Naive B cell (primary cell): ENCODE measurements at places on chromosomes 5 and 9. TPM values are rescaled to one million over a fixed set of nuclear protein-coding genes. Genes with fewer than 3 reads are reported as not detected.

- peaks cover 10% of the 10 kb centered on the region for H3K27me3 ChIP-seq
- no peaks in the 10 kb centered on the region for H3K36me3 ChIP-seq
Measured at GRCh38 chr5:169157064-169157463, 143.9 kb downstream of the SLIT3 start.

DNA sequence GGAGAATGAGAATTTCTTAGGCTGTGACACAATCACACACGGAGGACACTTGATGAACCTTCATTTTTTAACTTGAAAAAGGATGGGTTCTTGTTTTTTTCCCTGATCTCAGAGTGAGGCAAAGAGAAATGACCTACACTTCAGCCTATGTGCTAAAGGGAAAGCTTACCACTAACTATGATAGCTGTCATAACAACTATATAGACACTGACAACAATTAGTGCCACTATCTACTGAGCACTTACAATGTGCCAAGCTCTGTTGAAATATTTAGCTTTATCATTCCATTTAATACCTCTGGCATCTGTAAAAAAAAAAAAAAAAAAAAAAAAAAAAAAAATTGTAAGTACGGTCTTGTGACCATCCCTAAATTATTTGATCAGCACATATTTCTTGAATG is 135.9 kb upstream of the WWC1 start:
- no peak for DNase-seq
- no peak overlapping the region for H3K27ac ChIP-seq
- no peaks in the 10 kb centered on the region for H3K36me3 ChIP-seq

DNA sequence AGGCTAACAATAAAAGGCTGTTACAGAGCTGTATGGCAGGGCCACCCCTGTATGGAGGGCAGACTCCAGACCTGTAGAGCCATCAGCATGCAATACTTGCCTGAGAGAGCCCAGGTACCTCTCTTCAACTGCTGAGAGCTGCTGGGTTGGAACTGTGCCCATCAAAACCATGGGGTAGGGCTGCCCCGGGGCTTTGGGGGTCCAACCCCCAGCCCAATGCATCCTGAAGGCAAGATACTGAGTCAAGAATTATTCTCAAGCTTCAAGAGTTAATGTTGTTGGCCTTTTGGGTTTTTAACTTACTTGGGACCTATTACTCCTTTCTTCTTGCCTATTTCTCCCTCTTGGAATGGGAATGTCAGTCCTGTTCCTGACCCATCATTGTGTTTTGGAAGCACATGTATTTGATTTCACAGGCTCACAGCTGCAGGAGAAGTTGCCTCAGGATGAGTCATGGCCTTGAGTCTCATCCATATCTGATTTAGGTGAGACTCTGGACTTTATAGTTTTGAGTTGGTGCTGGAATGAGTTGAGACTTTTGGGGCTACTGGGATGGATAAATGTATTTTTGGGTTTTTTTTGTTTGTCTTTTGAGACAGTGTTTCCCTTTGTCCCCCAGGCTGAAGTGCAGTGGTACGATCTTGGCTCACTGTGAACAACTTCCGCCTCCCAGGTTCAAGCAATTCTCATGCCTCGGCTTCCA is 21.0 kb upstream of the CDK7 start:
- peaks cover 14% of the 10 kb centered on the region for H3K4me1 ChIP-seq
- H3K27me3 ChIP-seq, result no peaks in the 10 kb centered on the region
- no peaks in the 10 kb centered on the region for H3K36me3 ChIP-seq
- no peak overlapping the region for H3K4me3 ChIP-seq
- DNase-seq, result no peak

DNA sequence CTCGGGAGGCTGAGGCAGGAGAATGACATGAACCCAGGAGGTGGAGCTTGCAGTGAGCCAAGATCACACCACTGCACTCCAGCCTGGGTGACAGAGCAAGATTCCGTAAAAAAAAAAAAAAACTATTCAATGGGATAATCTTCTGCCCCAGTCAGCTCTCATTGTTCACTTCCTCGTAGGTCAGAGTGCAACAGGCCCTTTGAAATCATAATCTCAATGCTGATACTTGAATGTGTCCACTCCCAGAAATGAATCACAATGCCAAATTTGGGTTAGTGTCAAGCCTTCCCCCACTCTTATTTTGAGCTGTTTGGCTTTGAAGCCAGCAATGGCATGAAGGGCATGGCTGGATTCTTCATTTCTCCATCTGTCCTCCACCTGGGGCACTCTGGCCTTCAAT is 610.3 kb upstream of the KLF4 start:
- H3K36me3 ChIP-seq, result no peaks in the 10 kb centered on the region
- DNase-seq, result no peak
- H3K4me3 ChIP-seq, result no peak overlapping the region
- no peak overlapping the region for H3K27ac ChIP-seq
- no peaks in the 10 kb centered on the region for H3K4me1 ChIP-seq
- peaks cover 10% of the 10 kb centered on the region for H3K27me3 ChIP-seq

- H3K4me3 ChIP-seq, result no peak overlapping the region
- H3K36me3 ChIP-seq, result no peaks in the 10 kb centered on the region
- peaks cover under 1% of the 10 kb centered on the region for H3K27me3 ChIP-seq
- H3K27ac ChIP-seq, result peak overlapping the region; percentile 1
Measured at GRCh38 chr9:89963280-89963679, 358.5 kb downstream of the GADD45G start.

DNA sequence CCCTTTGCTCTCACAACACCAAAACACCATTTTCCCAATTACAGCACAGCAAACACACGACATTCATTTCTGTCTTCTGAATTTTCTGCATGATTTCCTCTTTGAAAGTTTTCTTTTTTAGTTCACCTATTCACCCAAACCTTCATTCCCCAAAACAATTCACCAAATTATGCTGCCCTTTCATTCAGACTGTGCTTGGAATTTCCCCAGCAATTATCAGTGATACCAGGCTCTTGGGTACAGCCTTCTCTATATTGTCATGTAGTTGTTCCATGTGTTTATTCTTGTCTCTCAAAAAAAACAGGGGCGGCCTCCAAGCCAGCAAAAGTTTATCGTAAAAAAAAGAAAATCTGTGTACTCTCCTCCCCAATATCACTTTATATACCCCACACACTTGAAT is 9.0 kb upstream of the LIX1 start:
- H3K36me3 ChIP-seq, result peaks cover 10% of the 10 kb centered on the region
- no peaks in the 10 kb centered on the region for H3K27me3 ChIP-seq
- DNase-seq, result no peak
- H3K4me1 ChIP-seq, result no peaks in the 10 kb centered on the region

DNA sequence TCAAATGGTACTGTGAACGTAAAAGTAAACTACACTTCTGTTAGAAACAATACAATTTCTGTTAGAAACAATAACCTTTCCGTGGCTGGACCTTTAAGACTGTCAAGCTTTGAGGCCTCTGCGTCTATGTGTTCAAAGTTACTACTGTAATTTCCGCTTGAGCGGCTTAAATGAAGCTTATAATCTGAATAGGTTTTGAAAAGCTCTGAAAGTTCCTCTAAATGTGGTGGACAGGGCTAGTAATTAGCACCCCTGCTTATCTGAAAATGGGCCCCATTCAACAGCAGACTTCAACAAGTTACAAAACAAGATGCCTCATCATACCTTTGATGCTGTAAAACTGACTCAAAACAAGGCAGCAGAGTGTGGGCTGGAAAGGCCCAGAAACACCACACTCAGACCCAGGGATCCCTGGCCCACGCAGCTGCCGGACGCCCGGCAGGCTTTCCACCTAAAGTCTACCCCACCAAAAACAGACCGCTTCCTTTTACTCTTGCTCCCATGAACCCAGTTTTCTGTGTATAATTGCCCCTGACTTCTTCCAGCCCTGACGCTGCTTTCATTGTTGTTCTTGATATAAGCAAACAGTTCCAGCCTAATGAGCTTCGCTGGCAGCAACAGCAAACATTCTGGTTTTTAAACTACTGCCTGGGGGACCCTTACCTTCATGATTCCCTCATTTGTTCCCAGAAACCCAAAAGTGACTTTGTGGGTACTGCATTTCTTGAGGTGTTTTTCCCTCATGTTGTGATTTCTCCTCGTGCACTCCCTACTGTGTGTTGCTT is 66.7 kb downstream of the TLE1 start:
- no peak for DNase-seq
- no peaks in the 10 kb centered on the region for H3K36me3 ChIP-seq
- peaks cover 29% of the 10 kb centered on the region for H3K4me1 ChIP-seq
- no peaks in the 10 kb centered on the region for H3K27me3 ChIP-seq
- H3K27ac ChIP-seq, result no peak overlapping the region

DNA sequence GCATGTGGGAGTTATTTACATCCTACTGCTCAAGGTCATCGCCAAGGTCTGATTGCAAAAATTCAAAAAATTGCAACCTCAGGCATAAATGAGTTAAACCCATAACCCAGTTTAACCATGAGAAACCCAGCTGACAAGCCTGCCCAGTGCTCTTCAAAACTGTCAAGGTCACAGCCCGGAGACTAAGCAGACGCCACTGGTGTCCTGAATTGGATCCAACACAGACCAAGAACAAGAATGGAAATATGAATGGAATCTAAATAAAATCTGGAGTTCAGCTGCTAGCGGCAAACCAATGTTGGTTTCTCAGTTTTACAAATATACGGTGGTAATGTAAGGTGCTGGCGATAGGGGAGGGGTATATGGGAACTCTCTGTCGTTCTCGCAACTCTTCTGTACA is 201.5 kb upstream of the MVB12B start:
- no peak overlapping the region for H3K4me3 ChIP-seq
- H3K4me1 ChIP-seq, result no peaks in the 10 kb centered on the region
- no peak overlapping the region for H3K27ac ChIP-seq
- no peak for DNase-seq
- peaks cover 73% of the 10 kb centered on the region for H3K27me3 ChIP-seq

DNA sequence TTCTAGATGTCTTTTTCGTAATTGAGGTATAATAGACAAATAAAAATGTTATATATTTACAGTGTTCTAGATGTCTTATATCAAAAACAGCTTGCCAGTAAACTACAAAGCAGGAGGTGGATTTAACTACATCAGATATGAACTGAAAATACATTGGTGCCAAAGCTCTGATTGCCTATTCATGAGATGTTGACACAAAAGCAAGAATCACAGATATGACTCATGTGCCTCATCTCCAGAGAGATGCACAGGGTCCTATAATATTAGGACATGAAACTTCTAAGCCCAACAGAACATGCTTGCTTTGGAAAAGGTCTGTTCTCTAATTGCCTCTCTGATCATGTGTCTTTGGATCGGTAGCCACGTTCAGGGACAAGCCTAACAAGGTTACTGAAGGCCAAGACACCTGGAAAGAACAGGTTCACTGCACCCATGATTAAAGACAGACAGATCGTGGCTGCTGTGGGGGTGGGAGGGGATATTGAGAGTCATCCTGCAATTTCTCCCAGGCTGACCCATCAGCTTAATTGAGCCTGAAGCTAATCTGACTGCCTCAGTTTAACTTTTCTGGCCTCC is 16.8 kb downstream of the ABCA1 start:
- peaks cover 48% of the 10 kb centered on the region for H3K4me1 ChIP-seq
- H3K4me3 ChIP-seq, result no peak overlapping the region
- H3K36me3 ChIP-seq, result no peaks in the 10 kb centered on the region
- no peak for DNase-seq

DNA sequence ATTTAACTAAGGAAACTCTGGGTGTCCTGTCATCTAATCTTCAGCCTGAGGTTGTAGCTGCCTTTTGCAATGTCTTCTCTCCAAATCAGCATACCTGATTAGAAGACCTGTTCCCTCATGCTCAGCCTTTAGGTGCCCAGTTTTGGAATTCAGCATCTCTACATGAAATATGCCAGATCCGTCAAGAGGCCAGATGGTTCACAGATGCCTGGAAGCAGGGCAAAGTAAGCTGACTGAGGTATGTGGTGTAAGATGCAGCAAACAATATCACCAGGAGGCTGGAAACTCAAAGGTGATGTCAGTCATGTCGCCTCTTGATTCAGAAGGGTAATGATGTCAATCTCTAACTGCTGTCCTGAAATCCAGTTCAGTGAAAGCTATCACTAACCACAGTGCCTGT is 324.4 kb downstream of the PRELID2 start:
- no peak for DNase-seq
- peaks cover 8% of the 10 kb centered on the region for H3K36me3 ChIP-seq
- H3K4me3 ChIP-seq, result no peak overlapping the region
- H3K4me1 ChIP-seq, result no peaks in the 10 kb centered on the region
- H3K27ac ChIP-seq, result no peak overlapping the region
- no peaks in the 10 kb centered on the region for H3K27me3 ChIP-seq

GRCh38 chr5:125134216-125135081 is 388.0 kb upstream of the ZNF608 start:
- no peak for DNase-seq
- no peaks in the 10 kb centered on the region for H3K4me1 ChIP-seq
- peaks cover 6% of the 10 kb centered on the region for H3K27me3 ChIP-seq
- no peaks in the 10 kb centered on the region for H3K36me3 ChIP-seq
- H3K27ac ChIP-seq, result no peak overlapping the region
- H3K4me3 ChIP-seq, result no peak overlapping the region

DNA sequence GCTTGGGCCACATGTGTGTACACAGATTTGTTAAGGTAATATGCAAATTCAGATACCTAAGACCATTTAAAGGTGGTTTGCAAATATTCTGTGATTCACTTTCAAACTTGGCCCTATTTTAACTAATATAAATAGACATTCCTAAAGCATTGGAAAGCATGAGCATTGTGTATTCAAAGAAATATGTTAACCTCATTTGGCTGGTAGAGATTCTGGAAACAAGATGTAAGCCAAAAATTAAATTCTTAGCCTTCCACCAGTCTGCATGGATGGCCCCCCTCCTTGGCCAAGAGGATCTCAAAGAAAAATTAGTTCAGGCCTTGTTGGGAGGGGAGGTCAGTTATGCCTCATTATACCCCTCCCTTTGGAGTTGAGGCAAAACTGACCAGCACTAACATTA is 38.7 kb upstream of the C6 start:
- H3K27ac ChIP-seq, result no peak overlapping the region
- no peak for DNase-seq
- no peaks in the 10 kb centered on the region for H3K4me1 ChIP-seq
- no peaks in the 10 kb centered on the region for H3K36me3 ChIP-seq
- no peak overlapping the region for H3K4me3 ChIP-seq
- no peaks in the 10 kb centered on the region for H3K27me3 ChIP-seq

GRCh38 chr5:60209146-60209840 is 315.8 kb upstream of the PDE4D start:
- H3K4me3 ChIP-seq, result no peak overlapping the region
- no peak overlapping the region for H3K27ac ChIP-seq
- DNase-seq, result no peak
- H3K36me3 ChIP-seq, result no peaks in the 10 kb centered on the region

GRCh38 chr5:75869891-75870290 is 152.7 kb upstream of the POC5 start:
- no peaks in the 10 kb centered on the region for H3K4me1 ChIP-seq
- no peak overlapping the region for H3K27ac ChIP-seq
- no peaks in the 10 kb centered on the region for H3K36me3 ChIP-seq
- no peak overlapping the region for H3K4me3 ChIP-seq
- DNase-seq, result no peak

GRCh38 chr5:125281667-125282066 is 535.2 kb upstream of the ZNF608 start:
- H3K36me3 ChIP-seq, result no peaks in the 10 kb centered on the region
- H3K27ac ChIP-seq, result no peak overlapping the region
- no peak overlapping the region for H3K4me3 ChIP-seq
- H3K4me1 ChIP-seq, result no peaks in the 10 kb centered on the region
- DNase-seq, result no peak

ZNF462 gene
- polyA plus RNA-seq, result not detected

SCGB3A2 gene
- not detected for polyA plus RNA-seq

KCTD16 gene
- not detected for polyA plus RNA-seq

ZNF618 gene
- 1.4 TPM for polyA plus RNA-seq

KLHL3 gene
- polyA plus RNA-seq, result 0.57 TPM

ACOT12 gene
- not detected for polyA plus RNA-seq

SMIM33 gene
- not detected for polyA plus RNA-seq

MED10 gene
- 106 TPM for polyA plus RNA-seq

ADGRV1 gene
- polyA plus RNA-seq, result 0.62 TPM

PNPLA7 gene
- polyA plus RNA-seq, result 5.1 TPM
